ENCODE measurements at places on chromosomes 1 and 21.

- DNase-seq = no peak
Observed at GRCh38 chr1:9811239-9811966, 12.4 kb downstream of the CLSTN1 start.

GRCh38 chr1:98991127-98992012, 13.3 kb downstream of the PLPPR5 start:
- no peak for DNase-seq

- DNase-seq = no peak
Observed at GRCh38 chr1:210565306-210565705, 236.6 kb downstream of the HHAT start.

- DNase-seq = no peak
Observed at GRCh38 chr1:156726549-156727226, 1.6 kb upstream of the METTL25B start.

GRCh38 chr1:224274970-224275626, 54.9 kb downstream of the NVL start:
- DNase-seq = no peak

GRCh38 chr1:38071312-38072256, 25.0 kb upstream of the POU3F1 start:
- DNase-seq = no peak

DNA sequence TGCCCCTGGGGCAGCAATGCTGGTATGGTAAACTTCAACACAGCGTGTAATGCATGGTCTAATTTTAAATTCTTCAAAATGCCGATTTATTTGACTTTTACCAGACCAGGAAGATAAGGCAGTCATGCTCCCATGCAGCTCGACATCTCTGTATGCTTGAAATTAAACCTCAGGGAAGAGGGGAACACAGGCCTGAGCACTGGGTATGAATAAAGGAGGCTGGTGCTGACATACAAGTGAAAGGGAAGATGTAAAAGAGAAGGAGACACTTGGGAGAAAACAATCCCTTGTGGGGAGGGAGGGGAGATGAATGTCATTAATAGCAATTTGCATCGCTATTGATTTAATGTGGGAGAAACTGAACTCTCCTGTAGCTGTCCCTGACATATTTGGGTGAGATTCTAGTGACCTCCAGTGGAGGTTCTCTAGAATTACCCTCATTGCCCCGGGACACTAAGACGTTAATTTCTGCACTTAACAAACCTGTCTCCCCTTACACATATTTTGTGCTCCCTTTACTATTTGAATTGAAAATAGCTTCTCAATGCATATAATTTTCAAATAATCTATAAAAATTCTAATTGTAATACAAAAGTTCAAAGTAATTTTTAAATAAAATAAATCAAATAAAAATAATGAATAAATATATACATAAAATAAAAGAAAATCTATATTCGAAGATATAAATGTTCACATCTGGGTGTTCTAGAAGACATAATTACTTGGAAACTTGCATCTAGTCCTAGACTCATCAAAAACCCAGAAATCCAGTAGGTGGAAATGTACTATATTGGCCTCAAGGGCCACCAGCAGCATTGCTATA, 283.1 kb downstream of the LMX1A start:
- no peak for DNase-seq

DNA sequence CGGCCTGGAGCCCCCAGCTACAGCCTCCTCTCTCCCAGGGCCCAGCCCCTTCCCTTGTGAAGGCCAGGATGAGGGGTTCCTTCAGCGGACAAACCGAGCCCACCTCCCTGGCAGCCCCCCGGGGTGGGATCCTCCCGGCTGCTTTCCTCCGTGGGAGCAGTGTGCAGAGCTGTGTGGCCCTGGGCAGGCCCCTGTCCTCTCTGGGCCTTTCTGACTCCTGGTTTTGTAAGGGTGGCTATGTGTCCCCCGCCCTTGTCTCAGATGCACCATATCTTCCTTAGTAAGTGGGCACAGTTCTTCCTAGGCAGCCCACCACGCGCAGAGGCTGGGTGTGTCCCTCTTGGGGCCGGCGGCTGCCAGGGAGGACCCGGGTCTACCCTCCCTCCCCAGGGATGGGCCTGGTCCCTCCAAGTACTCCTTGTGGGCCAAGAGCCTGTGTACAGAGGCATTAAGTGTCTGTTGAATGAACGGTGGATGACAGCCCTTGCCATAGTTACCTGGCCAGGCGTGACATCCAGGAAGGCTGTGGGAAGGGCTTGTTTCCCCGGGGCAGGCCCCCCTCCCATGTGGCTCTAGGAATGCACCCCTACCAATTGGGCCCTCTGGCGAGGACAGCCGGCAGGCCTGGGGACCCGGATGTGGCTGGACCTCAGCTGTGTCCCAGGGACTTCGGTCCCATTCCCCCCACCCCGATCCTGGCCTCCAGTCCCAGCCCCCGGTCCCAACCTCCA, 3.8 kb downstream of the SMIM1 start:
- no peak for DNase-seq

GRCh38 chr1:207822124-207822601, 70.3 kb downstream of the CD46 start:
- no peak for DNase-seq

GRCh38 chr1:222994511-222995235, 148.4 kb downstream of the TLR5 start:
- no peak for DNase-seq

- DNase-seq = no peak
Observed at GRCh38 chr1:222079566-222079965, 337.7 kb upstream of the DUSP10 start.

DNA sequence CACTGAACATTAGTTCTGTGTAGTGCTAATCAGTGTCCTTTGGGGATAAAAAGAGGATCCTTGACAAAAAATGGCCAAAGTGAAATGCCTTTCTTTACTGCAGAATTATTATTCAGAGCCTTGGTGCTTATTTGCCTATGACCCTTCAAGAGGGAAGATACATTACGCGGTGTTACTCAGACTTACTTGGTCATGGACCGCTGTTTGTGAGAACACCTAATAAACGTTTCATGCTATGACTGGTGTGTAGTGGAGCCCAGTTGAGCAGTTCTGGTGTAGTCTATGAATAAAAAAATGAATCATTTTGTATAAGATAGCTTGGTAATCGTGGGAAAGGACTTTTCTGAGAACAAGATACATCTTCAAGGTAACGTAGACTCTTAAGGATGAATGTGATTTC, 8.3 kb downstream of the NFYC start:
- no peak for DNase-seq

GRCh38 chr1:178031856-178032320, 62.0 kb upstream of the RASAL2 start:
- no peak for DNase-seq

GRCh38 chr1:44422161-44422560, 17.1 kb downstream of the RNF220 start:
- no peak for DNase-seq

DNA sequence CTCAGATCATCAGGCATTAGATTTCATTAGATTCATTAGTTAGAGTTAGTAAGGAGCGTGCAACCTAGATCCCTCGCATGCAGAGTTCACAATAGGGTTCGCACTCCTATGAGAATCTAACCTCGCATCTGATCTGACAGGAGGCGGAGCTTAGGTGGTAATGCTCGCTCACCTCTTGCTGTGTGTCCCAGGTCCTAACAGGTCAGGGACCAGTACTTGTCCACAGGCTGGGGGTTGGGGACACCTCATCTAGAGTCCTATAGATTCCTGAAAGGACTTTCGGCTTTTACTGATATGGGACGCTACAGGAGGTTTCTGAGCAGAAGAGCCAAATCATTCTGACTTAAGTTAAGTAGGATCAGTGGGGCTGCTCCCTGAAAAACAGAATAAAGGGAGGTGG, 91.4 kb downstream of the AKT3 start:
- DNase-seq = no peak

DNA sequence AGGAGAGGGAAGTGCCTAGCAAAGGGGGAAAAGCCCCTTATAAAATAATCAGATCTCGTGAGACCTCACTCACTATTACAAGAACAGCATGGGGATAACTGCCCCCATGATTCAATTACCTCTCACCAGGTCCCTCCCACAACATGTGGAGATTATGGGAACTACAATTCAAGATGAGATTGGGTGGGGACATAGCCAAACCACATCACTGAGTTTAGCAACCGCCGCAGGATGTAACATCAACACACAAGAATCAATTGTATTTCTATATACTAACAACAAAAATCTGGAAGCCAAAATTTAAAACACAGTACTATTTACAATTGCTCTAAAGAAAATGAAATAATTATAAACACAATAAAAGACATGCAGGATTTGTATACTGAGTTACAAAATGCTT, 21.9 kb downstream of the DIRAS3 start:
- no peak for DNase-seq

GRCh38 chr1:47871799-47872353, 125.3 kb downstream of the TRABD2B start:
- no peak for DNase-seq

DNA sequence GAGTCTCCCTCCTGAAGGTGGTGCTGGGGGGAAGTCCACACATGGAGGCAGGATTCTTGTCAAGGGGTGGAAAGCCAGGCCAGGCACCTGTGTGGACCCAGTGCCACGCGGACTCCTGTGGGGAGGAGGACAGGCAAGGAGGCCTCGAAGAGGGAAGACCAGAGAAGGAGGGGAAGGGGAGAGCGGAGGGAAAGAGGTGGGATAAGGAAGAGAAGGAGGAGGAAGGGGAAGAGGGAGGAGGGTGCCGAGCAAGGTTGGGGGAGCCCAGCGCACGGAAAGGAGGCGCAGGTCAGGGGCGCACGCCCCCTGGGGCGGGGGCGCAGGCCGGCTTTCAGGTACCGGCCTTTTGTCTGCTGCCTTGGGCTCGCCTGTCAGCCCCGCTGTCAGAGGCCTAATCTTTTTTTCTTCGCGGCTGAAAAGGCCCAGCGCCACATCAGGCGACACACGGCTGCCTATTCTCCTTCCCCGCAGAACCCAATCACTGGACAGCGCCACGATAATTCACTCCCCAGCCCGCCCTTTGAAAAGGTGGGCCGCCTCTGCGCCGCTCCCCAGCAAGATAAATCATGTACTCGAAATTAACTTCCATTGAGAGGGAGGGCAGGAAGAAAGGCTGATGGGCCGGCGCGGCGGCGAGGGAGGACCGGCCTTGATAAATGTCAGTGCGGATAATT, 42.5 kb downstream of the PRDM16 start:
- DNase-seq = no peak

DNA sequence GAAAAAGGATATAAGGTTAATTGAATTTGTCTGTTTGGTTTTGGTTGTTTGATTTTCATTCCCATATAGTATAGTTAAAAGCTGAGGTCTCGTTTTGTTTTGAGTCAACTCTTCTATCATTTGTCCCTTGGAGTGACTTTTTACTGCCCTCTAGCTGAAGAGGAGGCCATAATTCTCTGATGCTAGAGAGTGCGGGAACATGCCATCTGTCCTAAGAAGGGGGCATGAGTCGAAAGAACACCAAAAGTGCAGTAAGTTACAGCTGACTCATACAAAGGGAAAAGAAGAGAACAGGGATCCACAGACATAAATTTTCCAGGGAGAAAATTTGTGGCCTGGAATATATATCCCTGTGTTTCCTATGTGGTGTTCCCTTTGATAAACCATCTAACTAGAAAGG, 4.1 kb downstream of the KRTAP21-3 start:
- no peak for DNase-seq

GRCh38 chr1:234397732-234398131, 24.5 kb downstream of the COA6 start:
- DNase-seq = no peak

DNA sequence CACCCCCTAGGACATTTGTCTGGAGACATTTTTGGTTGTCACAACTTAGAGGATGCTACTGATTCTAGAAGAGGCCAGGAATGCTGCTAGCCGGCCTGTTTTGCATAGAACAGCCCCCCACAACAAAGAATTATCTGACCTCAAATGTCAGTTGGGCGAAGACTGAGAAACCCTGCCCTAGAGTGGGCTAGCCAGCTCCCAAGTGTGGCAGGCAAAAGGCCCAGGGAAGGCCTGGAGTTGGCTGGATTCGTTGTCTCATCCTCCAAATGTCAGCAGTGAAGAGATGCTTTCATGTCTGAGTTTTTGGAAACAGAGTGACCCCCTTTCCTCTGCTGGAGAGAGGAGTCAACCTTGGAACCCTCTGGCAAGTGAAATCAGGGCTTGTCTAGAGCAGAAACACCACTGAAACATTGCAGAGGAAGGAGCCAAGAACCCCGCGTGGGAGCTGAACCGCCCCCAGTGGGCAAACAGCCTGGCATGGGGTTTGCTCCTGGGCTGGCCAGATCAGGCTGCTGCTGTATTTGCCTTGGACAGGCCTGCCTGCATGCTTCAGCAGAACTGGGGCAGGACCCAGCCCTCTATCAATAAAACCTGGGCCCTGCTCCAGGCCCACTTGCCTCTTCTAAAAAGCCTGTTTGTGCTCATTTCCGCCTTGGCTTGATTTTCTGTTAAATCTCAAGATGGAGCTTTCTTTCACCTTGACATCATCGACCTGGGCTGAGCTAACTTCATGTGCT, 32.9 kb downstream of the RASSF5 start:
- peak; percentile 48 for DNase-seq

- DNase-seq = no peak
Observed at GRCh38 chr1:155976062-155976912, 2.1 kb downstream of the ARHGEF2 start.

DNA sequence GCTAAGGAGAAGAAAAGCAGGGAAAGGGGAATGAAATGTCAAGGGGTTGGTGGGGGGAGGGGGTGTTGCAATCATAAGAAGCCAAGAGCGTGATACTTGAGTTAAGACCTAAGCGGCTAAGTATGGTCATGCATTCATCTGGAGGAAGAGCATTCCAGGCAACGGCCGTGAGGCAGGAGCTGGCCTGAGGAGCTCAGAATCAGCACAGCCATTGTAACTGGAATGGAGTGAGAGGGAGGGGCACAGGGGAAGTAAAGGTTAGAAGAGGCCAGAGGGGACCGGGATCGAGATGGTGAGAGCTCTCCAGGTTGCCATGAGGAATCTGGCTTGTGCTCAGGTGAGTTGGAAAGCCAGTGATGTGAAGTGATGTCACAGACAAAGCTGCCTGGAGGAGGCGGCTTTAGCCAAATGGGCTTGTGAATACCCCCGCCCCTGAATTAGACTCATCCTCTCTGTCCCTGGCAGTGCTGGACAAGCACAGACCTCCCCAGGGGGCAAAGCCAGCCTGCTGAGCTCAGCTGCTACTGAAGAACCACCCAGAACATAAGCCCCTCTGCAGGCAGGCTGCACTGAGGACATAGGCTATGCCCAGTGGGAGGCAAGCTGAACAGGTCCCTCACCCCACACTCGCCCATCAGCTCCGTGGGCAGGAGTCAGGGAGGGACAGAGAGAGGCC, 61.1 kb upstream of the LAPTM5 start:
- DNase-seq = no peak

DNA sequence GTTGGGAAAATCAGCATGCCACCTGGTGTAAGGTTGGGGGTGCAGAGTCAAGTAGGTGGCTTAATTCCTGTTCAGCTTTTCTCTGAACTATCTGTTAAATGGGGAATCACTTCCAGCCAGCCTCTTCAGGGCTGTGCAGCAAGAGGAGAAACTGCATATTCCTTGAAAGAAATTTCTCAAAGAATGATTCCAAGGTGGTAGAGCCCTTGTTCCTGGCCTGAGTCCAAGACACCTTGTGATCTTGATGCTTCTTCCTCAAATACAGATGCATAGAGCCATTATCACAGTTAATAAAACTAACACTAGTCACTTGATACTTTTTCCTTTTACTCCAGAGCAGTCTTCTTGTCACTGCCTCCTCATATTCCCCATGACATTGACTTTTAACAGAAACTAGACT, 5.2 kb downstream of the TXLNA start:
- DNase-seq = no peak

- no peak for DNase-seq
Observed at GRCh38 chr1:22676916-22677583, 24.0 kb downstream of the C1QB start.

GRCh38 chr1:29984166-29984861, 739.1 kb downstream of the MATN1 start:
- no peak for DNase-seq

Data from chondrocyte (in vitro differentiated cells).